ENCODE measurements at places on chromosomes 11 and 22.

- no peak for DNase-seq
These were observed 1.0 kb upstream of the CHRM1 start for GRCh38 chr11:62922189-62922589.

GRCh38 chr11:1707751-1708150 lies 10.8 kb downstream of the KRTAP5-6 start:
- no peak for DNase-seq

DNA sequence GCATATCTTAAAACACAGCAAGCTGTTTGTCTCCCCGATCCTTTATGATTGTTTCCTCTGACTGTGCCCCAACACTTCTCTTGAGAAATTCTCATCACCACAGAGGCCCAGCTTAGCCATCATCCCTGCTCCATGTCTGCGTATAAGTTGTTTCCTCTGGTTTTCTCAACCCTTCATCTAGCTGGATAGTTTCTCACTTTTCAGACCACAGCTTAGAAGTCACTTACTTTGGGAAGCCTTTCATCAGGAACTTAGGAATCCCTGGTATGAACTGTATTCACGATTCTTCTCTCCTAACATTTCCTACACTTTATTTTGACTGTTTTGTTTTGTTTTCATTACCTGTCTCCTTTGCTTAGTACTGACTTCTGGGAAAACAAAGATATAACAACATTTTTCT lies 295.2 kb downstream of the GUCY1A2 start:
- DNase-seq = no peak

GRCh38 chr11:105468154-105468553 lies 141.7 kb upstream of the GRIA4 start:
- DNase-seq = no peak

- DNase-seq = no peak
These were observed 157.2 kb downstream of the ATG16L2 start for GRCh38 chr11:72971192-72971967.

DNA sequence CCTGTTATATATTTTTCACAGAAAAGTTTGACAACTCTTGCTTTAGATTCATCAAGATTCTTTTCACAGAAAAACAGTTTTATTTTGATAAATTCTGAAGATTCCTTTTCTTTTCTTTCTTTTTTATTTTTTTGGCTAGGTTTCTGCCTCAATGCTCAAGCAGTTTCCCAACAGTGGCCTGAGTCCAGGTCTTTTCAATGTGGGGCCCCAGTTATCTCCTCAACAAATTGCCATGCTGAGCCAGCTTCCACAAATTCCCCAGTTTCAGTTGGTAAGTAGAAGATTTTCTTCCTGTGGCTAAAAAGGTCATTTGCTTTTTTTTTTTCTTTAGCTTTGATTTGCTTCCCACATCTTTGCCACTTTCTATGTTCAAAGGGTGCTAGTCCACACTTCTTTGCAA lies 46.0 kb upstream of the ADSL start:
- DNase-seq = no peak

- DNase-seq = no peak
These were observed 51.6 kb upstream of the APOA1 start for GRCh38 chr11:116888884-116889549.
